ENCODE measurements at places on chromosomes 2 and 18.

- DNase-seq: peak; percentile 88
These were observed at the start of gene ITGA4 for GRCh38 chr2:181457121-181457740. Gene ITGA4, plus strand, starts transcription at chr2:181457386. Its CDS starts 269 bp downstream, at chr2:181457655.

- no peak for DNase-seq
These were observed 10.8 kb downstream of the AGFG1 start for GRCh38 chr2:227482638-227483340.

GRCh38 chr2:32864334-32865111 is 82.2 kb upstream of the LTBP1 start:
- no peak for DNase-seq

GRCh38 chr2:113041871-113042270 is 10.8 kb downstream of the IL36B start:
- no peak for DNase-seq

GRCh38 chr2:174280596-174280995 is 32.3 kb upstream of the OLA1 start:
- DNase-seq: no peak

GRCh38 chr2:70498528-70498927 is 55.1 kb downstream of the TGFA start:
- DNase-seq: no peak

DNA sequence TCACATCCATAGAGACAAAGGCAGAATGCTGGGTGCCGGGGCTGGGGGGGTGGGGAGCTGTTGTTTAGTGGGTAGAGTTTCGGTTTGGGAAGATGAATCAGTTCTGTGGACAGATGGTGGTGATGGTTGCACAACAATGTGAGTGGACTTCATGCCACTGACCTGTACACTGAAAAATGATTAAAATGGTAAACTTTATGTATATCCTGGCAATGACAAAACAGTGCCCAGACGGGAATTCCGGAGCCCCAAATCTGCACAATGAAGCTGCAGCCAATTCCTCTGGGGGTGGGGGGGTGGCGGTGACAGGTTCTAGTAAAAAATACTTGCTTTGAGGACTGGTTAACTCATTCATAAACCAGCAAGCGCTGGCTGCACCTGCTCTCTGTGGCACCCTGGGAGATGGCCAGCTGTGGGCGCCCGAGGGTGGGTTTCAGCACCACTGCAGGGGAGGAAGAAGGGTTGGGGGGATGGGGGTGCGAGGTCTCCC is 81.8 kb upstream of the HPCAL1 start:
- DNase-seq: no peak

DNA sequence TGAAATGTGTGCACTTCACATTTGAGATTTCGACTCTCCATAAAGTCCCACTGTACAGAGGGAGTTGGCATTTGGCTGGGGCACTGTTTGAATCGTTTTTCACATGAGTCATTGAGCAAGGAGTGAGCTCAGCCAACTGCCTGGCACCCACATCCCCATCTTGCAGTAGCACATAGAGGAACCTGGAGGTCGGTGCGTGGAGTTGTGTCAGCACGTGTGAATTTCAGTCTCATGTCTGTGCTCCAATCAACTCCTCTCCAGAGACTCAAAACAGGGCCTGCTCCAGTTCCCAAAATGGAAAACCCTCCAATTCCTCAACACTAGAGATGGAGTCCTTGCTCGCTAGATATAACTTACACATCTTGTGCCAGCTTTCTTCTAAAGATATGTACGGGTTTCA is 126.8 kb upstream of the CAPN13 start:
- no peak for DNase-seq

DNA sequence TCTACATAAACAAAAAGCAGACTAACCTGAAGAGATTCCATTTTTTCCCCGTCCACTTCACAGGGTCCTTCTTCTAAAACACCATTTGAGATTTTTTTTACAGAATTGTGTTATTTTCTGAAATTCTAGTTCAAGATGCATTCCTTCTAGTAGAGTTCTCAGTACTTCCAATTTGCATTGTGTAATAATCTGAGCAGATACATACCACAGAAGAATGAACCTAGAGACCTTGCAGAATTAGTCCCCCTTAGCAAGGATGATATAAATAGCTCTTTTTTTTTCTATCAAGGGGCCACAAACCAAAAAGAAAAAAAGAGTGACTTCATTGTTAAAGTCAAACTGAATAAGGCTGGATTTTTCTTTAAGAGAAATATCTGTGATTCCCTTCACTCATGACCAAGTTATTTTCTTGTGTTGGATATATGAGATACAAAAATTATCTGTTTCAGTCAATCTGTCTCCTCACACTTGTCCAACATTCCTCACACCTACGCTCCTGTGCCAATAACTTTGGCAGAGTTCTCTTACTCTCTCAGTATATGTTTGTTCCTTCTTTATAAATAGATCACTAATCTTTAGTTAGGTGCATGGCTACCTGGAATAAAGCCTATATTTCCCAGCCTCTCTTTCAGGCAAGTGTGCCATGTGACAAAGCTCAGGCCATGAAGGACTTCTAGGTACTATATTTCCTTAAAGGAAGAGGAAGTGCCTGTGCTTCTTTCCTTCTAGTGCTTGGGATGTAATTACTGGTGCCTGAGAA is 183.5 kb downstream of the ZNF385B start:
- DNase-seq: no peak

DNA sequence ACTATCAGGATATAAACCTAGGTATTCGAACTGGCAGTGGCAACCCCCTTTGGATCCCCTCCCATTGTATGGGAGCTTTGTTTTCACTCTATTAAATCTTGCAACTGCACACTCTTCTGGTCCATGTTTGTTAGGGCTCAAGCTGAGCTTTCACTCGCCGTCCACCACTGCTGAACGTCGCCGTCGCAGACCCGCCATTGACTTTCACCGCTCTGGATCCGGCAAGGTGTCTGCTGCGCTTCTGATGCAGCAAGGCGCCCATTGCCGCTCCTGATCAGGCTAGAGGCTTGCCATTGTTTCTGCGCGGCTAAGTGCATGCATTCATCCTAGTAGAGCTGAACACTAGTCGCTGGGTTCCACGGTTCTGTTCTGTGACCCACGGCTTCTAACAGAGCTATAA is 69.1 kb downstream of the LCLAT1 start:
- no peak for DNase-seq

- DNase-seq: no peak
These were observed 46.2 kb upstream of the SMAD7 start for GRCh38 chr18:48996901-48997463.

Data from right forelimb (tissue), 1 donor.